ENCODE measurements at places on chromosomes 1 and 21. TPM values are rescaled to one million over a fixed set of nuclear protein-coding genes. Genes with fewer than 3 reads are reported as not detected.

The TRIM67 gene
- total RNA-seq = 0.10 TPM

The GJB5 gene
- 1.0 TPM for total RNA-seq

The STUM gene
- total RNA-seq = not detected

The GUCA2A gene
- not detected for total RNA-seq

The CDC7 gene
- 4.7 TPM for total RNA-seq

The HRNR gene
- under 0.01 TPM for total RNA-seq

The UBR4 gene
- total RNA-seq = 61.1 TPM

The CD1E gene
- total RNA-seq = not detected

The GABRD gene
- not detected for total RNA-seq

The SLC45A1 gene
- 0.52 TPM for total RNA-seq

The TEKT2 gene
- 0.35 TPM for total RNA-seq

The OR2T29 gene
- total RNA-seq = not detected

The NPL gene
- total RNA-seq = 1.5 TPM
